ENCODE measurements at places on chromosomes 6 and 20.

DNA sequence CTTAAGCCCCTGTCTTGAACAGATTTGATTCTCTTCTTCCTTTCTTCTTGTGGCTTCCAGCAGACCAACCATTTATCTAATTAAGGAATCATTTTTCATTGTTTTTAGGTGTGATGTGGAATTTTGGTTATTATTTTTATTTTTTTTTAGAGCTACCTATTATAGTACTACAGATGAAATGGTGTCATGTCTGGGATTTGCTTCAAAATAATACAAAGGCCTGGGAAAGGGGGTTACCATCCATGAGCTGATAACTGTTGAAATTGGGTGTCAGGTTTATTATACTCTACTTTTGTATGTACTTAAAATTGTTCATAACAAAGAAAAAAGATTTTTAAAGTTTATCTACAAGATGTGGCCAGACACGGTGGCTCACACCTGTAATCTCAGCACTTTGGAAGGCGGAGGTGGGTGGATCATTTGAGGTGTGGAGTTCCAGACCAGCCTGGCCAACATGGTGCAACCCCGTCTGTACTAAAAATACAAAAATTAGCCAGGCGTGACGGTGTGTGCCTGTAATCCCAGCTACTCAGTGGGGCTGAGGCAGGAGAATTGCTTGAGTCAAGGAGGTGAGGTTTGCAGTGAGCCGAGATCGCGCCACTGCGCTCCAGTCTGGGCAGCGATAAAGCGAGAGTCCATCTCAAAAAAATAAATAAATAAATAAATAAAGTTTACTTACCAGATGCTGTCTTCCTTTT lies 561 bp downstream of the IL22RA2 start:
- DNase-seq, result no peak

DNA sequence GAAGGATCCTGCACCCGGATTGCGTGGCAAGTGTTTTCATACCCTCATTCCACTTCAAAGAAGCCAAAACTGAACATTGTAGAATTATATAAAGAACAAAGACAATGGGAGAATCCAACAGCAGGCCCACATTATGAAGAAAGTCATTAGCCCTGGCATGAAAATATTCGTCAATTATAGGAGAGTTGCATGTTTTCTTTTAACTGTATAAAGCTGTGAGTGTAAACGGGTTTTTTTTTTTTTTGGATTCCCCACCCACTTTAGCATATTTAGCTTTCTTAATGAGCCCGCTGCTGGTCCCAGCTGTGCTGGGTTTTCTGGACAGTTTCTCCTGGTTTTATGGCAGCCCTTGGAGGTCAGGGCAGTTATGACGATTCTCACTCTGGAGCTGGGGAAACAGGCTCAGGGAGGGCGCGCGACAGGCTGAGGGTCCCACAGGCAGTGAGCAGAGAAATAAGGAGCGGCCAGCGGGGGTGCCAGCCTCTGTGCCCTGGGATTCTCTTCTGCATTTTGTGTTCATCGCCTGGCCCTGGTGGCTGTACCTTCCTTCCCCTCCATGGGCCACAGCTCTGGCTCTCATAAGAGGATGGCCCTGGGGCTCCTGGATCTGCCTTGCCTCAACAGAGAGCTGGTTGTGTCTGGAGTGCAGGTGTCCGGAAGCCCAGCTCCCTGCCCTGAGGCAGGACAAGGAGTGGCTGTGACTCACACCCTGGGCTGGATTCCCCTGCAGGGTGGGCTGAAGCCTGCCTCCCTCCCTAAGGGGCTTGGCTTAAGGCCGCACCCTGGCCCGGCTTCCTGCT lies 24.1 kb upstream of the SULF2 start:
- peak; percentile 78 for DNase-seq

DNA sequence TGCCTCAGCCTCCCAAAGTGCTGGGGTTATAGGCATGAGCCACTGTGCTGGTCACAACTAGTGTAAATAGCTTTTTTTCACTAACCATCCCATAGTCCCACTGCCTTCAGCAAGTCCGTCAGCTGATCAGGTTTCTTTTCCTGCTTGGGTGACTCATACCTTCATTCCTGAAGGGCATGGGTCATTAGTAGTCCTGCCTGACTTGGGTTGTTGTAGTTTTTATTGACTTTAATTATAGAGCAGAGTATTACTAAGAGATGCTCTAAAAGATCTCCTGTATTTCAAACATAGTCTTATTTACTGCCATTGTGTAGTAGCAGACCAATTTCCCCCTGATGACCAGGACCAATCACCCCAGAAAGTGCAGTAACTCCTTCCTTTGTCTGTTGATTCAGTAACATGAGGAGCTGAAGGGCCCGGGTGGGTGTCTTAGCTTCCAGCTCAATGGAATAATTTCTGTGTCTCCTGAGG lies 25.8 kb downstream of the HLA-C start:
- no peak for DNase-seq

GRCh38 chr20:17990278-17990972 lies 21.6 kb downstream of the MGME1 start:
- DNase-seq, result no peak

DNA sequence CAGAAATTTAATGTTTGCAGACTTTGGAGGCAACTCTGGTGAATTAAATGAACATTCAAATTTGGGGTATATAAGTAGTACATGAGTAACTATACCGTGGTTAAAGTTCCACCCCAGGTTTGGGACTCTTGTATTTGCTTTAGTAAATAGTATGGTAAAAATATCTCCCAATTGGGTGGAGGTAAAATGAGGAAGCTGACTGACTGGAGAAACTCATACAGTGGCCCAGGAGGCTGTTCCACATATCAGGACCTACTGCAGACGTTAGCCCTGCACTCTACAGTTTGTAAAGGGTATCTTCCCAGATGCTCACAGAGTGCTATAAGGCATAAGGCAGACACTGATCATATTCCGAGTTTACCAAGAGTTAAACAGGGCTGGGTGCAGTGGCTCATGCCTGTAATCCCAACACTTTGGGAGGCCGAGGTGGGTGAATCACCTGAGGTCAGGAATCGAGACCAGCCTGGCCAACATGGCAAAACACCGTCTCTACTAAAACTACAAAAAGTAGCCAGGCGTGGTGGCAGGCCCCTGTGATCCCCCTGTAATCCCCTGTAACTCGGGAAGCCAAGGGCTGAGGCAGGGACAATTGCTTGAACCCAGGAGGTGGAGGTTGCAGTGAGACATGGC lies 53.7 kb downstream of the CPXM1 start:
- DNase-seq, result no peak

GRCh38 chr6:26269531-26270485 lies 95.2 kb upstream of the BTN3A2 start:
- DNase-seq, result no peak

GRCh38 chr6:134317471-134318131 lies at the start of gene SGK1:
SGK1 (minus strand) TSS chr6:134318112; CDS start chr6:134317460, 652 bp downstream.
- no peak for DNase-seq

DNA sequence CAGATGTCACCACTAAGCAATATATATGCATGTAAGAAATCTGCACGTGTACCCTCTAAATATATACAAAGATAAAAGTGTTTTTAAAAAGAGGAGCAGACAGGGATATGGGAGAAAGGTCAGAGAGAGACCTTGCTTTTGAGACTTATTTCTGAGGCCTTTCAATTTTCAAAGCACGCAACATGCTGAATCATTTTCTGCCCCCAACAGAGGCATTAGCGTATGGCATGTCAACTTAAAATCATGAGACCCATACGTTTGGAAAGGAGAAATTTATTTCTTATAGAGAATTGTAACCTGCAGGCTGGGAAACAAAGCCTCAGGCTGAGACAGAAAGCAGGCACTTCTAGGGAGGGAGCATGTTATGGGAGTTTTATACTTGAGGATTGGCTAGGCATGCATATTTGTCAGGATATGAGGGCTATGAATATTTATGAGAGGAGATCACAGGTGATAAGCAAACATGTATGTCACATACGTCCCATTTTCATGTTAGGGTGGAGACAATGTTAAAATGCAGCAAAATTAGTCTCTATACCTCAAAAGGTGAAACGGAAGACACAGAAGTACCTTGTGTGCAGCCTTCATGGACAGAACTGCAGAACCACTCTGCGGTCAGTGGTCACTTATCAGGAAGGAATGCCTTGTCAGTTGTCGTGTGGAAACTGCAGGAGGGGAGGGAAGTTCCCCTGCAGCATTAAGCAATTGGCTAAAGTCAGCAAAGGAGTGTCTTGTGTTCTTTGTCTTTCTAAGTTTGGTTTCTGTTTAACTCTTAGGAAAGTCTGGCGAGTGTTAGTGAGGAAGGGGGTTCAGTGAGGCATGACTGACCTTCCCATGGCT lies 6.3 kb upstream of the GABRR2 start:
- DNase-seq, result no peak

DNA sequence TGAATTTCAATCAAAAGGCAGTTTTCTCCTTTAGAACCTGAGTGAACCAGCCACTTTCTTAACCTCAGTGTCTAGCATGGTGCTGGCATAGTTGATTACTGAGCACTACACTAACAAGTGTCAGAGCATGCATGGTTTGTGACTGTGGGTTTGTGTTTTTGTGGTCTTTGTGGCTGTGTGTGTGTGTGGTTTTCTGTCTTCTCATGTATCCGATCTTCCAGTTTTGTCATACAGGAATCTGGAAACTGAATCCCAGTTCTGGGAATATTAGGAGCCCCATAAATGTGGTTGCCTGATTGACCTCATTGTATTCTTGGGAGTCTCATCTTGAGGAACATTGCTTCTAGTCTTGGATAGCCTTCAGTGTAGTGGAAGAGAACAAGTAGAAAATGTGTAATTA lies 73.7 kb downstream of the ESR1 start:
- no peak for DNase-seq

GRCh38 chr6:37354526-37355384 lies 972 bp downstream of the RNF8 start:
- peak; percentile 23 for DNase-seq

DNA sequence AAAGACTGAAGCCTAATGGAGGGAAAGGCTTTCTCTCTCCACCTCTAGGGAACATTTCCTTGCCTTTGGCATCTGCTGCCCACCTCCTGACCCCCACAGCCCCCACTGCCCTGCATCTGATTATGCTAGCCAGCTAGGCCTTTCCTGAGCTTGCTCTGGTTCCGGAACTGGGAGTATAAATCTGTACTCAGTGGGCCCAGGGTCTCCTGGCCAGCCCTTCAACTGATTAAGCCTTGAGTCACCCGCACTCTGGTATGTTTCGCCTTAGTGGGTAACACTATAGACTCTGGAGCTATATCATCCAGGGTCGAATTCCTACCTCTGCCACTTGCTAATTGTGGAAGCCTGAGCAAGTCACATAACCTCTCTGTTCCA lies 45.6 kb upstream of the RIPOR2 start:
- DNase-seq, result no peak

DNA sequence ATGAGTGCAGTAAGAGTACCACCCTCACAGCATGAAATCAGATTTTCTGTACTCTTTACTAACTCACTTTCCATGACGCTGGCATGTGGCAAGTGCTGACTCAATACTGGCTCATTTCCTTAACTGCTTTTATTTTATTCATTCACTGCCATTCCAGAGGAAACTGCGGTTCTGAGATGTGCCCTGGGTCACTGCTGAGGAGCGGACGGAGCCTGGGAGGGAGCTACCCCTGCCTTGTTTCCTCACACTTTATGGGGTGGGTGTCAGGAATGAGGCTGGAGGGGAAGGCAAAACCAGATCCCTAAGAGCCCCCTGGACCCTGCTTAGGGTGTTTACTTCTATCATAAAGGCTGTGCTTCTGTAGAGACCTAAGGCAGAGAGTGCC lies 14.4 kb downstream of the NT5E start:
- no peak for DNase-seq

- no peak for DNase-seq
Observed at GRCh38 chr6:14384175-14384949, 266.8 kb downstream of the CD83 start.

GRCh38 chr20:5586720-5587119 lies 163.5 kb upstream of the SHLD1 start:
- DNase-seq, result no peak

- no peak for DNase-seq
Observed at GRCh38 chr6:90496258-90497016, 90.4 kb downstream of the MAP3K7 start.

GRCh38 chr6:50966532-50966931 lies 147.9 kb downstream of the TFAP2B start:
- no peak for DNase-seq

DNA sequence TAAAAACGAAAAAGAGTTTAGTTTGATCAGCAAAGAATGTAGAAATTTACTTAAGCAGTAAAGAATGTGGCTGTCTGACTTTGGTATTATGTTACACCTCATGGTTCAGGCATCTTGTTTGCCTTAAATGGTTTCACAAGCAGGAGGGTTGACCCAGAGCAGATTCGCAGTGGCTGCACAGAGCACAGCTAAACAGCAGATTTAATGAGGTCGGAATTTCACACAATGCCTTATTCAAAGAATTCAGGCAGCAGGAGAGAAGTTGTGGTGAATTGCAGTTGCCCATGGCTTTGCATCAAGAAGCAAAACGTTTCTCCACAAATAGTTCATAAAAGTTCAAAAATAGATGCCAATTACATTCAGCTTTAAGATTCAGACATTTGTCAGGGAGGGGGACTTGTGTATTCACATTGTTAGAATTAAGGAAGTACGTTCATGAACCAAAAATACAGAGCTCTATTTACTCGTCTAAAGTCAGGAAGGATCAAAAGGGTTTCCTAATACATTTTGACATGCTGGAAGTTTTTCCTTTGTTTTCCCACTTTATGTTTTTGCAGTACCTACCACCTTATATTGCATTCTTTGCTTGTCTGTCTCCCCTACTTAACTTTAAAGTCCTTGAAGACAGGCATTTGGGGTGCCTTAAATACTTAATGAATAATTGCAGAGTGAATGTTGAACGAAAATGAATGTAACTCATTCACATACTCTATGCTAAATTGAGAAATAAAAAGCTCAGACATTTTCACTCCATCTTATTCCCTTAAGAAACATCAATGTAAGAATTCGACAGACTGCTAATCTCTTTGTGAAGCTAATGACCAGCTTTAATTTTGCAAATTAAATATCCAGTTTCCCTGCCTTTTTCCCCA lies 1163.6 kb upstream of the CITED2 start:
- DNase-seq, result peak; percentile 19

- DNase-seq, result peak; percentile 41
Observed at GRCh38 chr6:167219967-167220512, 62.3 kb upstream of the GPR31 start.

DNA sequence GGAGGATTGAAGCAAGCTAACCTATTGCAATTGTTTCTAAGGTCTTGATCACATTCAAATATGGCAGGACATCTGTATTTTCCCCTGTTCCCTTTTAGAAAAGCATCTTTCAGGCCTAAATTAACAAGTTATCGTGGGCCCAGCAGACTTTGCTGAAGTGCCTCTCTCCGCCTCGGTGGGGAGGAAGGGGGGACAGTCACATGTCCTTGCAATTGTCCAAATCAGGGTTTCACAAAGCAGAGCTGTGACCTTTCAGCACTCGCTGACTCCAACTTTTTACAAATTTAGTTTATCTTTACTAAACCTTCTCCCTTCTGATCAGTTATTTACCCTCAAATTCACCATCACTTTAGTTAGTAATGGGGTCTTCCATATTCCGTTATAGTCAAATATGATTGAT lies 74.4 kb upstream of the KCNK16 start:
- no peak for DNase-seq

GRCh38 chr20:22681591-22682248 lies 97.3 kb upstream of the FOXA2 start:
- no peak for DNase-seq

DNA sequence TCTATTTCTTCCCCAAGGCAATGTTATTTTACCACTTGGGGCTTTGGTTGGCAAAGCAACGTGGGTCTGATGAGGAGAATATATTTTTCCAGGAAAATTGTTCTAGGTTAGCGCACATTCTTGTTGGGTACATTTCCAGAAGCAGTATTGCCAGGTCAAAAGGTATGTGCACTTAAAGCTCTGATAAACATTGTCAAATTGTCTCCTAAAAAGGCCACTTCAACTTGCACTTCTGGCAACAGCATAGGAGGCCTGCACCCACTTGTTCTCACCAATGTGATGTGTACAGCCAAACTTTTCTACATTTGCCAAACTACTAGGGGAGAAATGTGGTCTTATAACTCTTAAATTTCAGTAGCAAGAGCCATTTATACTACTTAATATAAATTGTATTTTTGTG lies 197.5 kb upstream of the COL21A1 start:
- no peak for DNase-seq
